ENCODE measurements at places on chromosomes 1 and 21.

- DNase-seq: no peak
Measured at GRCh38 chr1:172382406-172382805, 38.1 kb upstream of the C1orf105 start.

DNA sequence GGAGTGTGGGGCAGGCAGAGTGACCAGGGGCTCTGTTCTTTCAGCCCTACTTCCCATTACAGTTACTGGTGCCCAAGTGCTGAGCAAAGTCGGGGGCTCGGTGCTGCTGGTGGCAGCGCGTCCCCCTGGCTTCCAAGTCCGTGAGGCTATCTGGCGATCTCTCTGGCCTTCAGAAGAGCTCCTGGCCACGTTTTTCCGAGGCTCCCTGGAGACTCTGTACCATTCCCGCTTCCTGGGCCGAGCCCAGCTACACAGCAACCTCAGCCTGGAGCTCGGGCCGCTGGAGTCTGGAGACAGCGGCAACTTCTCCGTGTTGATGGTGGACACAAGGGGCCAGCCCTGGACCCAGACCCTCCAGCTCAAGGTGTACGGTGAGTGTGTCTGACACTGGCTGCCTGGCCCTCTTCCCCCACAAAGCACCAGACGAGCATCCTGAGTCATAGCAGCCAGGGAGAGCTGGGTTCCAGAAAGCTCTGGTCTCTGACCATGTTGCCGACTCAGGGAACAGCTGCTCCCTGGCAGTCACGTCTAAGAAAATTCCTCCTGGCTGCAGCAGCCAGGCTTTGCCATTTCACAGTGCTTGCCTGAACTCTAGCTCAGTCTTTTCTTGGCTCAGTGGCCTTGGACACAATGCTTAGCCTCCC, 3.3 kb downstream of the SLAMF8 start:
- DNase-seq: peak; percentile 82

GRCh38 chr1:226676381-226676780, 62.7 kb downstream of the ITPKB start:
- no peak for DNase-seq

DNA sequence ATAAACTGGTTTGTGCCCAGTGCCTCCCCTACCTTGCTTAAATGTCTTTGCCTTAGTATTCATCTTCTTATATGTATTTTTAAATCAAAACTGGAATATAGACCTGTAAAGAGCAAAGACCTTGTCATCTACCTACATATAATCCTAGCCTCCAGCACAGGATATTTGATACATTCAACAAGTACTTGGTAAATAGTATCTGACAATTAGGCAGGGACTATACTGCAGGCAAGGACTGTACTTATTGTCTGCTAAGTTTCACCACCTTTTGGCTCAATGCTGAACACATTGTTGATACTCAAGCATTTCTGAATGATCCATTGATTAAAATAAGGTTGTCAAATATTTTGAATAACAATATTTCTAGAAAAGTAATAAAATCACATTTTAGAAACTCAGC, 96.4 kb downstream of the PKN2 start:
- DNase-seq: no peak

DNA sequence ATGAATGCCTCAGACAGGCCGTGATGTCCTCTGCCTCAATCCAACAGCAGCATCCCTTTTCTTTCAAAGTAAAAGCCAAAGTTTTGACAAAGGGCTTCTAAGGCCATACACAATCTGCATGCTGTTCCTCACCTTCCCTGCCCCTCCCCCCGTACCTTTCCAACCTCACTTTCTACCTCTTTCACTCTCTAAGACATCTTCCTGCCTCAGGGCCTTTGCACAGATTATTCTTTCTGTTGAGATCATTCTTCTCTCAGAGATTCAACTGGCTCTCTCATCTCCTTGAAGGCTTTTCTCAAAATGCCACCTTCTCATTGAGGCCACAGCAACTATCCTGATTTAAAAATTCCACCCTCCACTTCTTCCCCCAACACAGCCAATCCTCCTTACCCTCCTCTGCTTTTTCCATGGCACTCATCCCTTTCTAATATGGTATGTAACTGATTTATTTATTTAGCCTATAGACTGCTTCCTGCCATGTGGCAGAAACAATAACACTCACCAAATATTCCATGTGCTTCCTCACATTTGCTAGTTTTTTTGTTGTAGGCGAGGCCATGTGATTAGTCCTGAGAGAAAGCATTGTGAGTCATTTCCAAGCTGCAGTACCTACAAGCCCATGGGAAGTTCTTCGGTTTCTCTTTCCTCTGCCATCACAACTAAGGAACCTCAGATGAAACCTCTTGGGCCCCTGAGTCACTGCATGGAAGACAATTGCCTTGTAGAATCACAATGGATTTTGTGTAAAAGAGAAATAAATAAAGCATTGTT, 58.7 kb upstream of the GADD45A start:
- peak; percentile 48 for DNase-seq

DNA sequence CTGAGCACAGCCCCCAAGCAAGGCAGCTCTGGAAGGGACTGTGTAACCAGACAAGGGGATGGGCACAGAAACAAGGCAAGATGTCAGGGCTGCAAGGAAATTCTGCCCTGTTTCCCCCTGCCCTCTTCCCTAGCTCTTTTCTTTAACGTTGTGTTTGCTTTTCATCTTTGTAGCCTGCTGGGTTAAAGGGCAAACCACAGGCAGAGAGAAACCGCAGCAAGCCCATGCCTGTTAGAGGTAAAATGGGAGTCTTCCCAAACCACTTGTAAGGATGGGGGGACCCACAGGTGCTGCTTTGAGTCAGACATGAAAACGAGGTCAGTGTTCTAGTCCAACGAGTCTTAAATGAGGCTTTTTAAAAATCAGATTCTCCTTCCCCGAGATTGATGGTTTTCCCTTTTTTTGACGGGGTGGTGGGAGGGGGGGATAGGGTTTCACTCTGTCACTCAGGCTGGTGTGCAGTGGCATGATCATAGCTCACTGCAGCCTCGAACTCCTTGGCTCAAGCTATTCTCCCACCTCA, 13.3 kb downstream of the TGFBR3 start:
- no peak for DNase-seq

DNA sequence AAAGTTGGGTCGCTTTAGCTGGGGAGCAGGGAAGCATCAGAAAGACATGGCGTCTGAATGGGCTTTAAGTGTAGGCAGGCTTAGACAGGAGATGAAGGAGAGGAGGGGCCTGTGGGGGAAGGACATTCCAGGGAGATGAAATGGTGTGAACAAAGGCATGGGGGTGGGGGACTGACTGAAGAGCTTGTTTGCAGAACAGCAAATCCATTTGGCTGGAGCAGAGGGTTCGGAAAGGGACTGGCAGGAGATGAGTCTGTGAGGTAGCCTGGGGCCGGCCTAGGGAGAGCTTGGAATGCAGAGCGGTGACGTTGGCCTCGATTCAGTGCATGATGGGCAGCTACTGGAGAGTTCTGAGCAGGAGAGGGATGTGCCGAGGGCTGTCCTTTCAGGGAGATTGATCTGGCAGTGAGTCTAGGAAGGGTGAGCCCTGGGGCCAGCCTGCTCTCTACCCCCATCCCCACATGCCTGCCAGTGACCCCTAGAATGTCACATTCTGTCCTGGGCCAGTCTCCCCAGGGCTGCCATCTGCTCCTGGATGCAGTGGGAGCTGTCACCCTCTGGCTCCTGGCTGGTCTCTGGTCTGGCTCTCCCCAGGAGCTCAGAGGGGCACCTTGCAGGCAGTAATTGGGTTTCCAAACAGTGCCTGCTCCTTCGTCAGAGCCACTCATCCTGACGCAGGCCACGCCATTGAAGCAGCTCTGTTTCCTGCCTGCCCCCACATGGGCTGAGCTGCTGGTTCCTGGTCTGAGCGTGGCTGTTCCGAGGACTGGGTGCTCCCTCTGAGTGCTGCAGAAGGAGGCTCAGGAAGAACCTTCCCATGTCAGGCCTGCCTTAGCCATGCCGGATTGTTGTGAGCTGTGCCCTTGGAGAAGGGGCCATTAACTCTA, 22.3 kb upstream of the TMEM222 start:
- peak; percentile 100 for DNase-seq

DNA sequence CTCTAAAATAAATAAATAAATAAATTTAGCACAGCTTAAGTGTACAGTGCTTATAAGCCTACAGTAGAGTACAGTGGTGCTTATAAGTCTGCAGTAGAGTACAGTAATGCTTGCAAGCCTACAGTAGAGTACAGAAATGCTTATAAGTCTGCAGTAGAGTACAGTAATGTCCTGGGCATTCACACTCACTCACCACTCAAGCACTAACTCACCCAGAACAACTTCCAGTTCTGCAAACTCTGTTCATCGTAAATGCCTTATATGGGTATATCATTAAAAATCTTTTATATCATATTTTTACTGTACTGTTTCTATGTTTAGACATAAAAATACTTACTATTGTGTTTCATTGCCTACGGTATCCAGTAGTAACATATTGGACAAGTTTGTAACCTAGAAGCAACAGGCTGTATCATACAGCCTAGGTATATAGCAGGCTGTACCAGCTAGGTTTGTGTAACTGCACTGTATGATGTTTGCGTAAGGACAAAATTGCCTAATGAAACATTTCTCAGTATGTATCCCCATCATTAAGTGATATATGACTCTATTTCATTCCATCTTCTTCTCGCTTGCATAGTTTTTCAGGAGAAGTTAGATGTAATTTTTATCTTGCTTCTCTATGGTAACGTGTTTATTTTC, 14.0 kb upstream of the S100B start:
- no peak for DNase-seq

DNA sequence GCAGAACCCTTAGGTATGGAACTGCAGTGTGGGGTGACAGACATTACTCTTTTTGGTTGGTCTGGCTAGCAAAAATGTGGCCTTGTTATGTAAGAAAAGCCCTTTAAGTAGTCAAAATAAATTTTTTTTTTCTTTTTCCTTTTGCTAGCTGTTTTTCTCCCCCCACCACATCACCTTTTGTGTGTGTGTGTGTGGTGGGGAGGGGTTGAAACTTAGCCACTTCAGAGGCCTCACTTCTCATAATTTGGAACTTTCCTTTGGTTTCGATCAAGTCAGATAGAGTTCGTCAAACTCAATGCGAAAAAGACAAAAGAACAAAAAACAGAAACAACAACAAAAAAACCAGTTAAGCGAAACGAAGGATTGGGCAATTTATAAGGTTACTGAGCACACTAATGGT, 1.9 kb upstream of the PRMT2 start:
- DNase-seq: no peak

DNA sequence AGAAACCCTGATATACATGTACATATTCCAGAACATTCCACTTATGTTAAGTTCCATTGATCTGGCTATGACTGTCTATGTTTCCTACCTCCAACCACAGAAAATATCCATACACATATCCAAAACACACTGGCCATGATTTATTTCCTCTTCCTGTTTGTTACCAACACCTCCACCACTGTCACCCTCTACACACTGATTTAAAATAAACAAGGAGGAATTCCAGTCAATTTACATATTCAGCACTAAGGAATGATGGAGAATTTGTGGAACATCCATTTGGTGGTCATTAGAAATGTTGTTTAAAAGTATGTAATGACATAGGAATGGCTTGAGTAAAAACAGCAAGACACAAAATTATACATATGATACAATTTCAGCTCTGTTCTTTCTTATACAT, 5.5 kb upstream of the STX6 start:
- DNase-seq: peak; percentile 83

- no peak for DNase-seq
Measured at GRCh38 chr1:101497881-101498559, 261.2 kb downstream of the S1PR1 start.

DNA sequence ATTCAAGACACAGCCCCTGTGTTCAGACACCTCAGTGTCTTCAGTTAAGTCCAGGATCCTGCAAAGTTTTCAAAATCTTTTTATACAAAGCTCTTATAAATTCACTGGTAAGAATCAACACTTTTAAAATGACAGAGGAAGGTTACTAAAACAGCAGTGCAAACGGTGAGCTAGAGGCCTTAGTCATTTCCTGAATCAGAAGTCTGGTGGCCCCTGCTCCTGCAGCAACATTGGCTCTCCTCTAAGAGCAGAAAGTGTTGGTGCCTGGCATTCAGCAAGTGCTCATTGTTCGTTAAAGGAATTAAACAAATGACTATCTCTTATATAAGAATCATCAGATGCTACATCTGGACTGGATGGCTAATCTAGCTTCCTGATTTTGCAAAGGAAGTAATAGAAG, 282.9 kb downstream of the PTGER3 start:
- DNase-seq: peak; percentile 42

- no peak for DNase-seq
Measured at GRCh38 chr1:242718967-242719366, 194.5 kb upstream of the PLD5 start.

GRCh38 chr1:154326546-154327465, 1.5 kb downstream of the ATP8B2 start:
- peak; percentile 76 for DNase-seq

DNA sequence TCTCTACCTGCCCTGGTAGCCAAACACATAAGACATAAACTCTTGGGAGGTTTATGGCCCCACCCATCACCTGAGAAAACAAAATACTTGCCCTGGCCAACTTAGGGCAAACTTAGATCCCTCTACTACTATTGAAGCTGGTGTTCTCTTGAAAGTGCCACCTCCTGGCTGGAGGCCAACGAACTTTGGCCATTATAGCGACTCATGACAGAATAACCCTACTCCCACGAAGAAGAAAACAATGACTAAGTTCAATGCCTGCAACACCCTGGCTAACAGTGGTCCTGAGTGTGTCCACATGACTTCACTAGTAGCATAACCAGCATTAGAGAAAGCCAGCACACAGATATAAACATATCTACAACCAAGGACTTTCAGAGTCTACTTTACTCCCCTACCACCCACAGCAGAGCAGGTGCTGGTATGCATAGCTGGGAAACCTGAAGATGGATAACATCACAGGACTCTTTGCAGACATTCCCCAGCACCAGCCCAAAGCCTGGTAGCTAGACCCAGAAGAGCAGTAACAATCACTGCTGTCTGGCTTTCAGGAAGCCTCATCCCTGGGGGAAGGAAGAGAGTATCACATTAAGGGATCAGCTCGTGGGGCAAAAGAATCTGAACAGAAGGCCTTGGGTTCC, 81.0 kb downstream of the SLC30A10 start:
- DNase-seq: peak; percentile 7

- no peak for DNase-seq
Measured at GRCh38 chr1:83065952-83066727, 932.8 kb downstream of the TTLL7 start.

DNA sequence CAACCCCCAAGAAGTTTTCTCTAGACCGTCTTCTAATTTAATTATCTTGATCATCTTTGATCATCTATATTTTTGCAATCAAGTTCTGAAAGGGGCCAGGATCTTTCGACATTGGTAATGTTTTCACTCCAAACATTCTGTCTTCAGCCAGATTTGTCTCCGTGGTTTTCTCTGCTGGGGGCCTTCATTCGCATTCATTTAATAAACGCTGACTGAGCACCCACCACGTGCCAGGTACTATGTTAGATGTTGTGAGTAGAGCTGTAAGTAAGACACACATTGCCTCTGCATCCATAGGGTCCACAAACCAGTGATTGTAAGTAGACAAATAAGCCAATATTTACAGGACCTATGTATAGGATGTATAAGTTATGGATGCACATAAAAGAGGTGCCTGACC, 134.5 kb upstream of the MROH9 start:
- no peak for DNase-seq

- DNase-seq: peak; percentile 70
Measured at GRCh38 chr1:227934476-227935313, 13.0 kb downstream of the WNT9A start.

- DNase-seq: no peak
Measured at GRCh38 chr1:173601588-173601987, 1.3 kb downstream of the SLC9C2 start.

- peak; percentile 75 for DNase-seq
Measured at GRCh38 chr1:27341525-27342252, at the start of gene SYTL1. SYTL1 (plus strand) TSS chr1:27342022; CDS start chr1:27345335, 3,313 bp downstream.
